ENCODE measurements at places on chromosomes 1 and 21. TPM values are rescaled to one million over a fixed set of nuclear protein-coding genes. Genes with fewer than 3 reads are reported as not detected.

The OR2T33 gene
- total RNA-seq: not detected

The FAM72D gene
- total RNA-seq: not detected

The LENEP gene
- 3.1 TPM for total RNA-seq

The SLC44A5 gene
- total RNA-seq: 3.0 TPM

The KCNK2 gene
- total RNA-seq: not detected

The TNFSF4 gene
- total RNA-seq: 3.9 TPM

The LCE3D gene
- total RNA-seq: not detected

The KLHL20 gene
- total RNA-seq: 41.0 TPM

The KIAA1614 gene
- 0.12 TPM for total RNA-seq

GRCh38 chr1:181423301-181423918 is 59.9 kb upstream of the CACNA1E start:
- no peaks in the 10 kb centered on the region for H3K36me3 ChIP-seq
- DNase-seq: peak; percentile 26
- H3K27me3 ChIP-seq: no peaks in the 10 kb centered on the region
- no peak overlapping the region for H3K4me3 ChIP-seq

DNA sequence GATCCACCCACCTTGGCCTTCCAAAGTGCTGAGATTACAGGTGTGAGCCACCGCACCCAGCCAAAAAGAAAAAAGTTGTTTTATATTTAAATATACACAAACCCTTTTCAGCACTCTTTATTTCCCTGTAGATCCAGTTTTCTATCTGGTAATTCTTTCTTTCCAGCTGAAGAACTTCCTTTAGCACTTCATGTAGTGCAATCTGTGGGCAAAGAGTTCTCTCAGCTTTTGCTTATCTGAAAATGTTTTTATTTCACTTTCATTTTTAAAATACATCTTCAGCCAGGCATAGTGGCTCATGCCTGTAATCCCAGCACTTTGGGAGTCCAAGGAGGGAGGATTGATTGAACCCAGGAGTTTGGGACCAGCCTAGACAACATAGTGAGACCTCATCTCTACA is 28.5 kb upstream of the HYI start:
- H3K4me3 ChIP-seq: no peak overlapping the region

DNA sequence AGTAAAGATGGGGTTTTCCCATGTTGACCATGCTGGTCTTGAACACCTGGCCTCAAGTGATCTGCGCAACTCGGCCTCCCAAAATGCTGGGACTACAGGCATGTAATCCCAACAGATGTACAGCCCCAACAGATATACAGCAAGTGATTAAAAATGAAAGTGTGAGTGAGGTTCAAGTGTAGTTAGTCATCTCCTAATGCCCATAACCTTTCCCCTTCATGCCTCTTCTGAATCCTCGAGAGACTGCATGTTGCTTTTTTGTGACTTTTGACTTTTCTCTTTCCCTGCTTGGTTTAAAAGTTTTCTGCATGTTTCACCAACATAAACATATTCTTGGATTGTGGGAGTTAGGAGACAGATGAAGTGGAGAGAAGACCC is 31.2 kb downstream of the KCNK2 start:
- no peak overlapping the region for H3K4me3 ChIP-seq
- no peak overlapping the region for H3K27ac ChIP-seq
- DNase-seq: no peak
- H3K36me3 ChIP-seq: no peaks in the 10 kb centered on the region
- H3K27me3 ChIP-seq: no peaks in the 10 kb centered on the region

- no peak overlapping the region for H3K27ac ChIP-seq
- H3K27me3 ChIP-seq: no peaks in the 10 kb centered on the region
- peaks cover 11% of the 10 kb centered on the region for H3K4me1 ChIP-seq
- no peak overlapping the region for H3K4me3 ChIP-seq
- H3K36me3 ChIP-seq: no peaks in the 10 kb centered on the region
- DNase-seq: no peak
These were observed 9.7 kb upstream of the RUNX3 start for GRCh38 chr1:24939675-24940193.

- no peak overlapping the region for H3K4me3 ChIP-seq
- H3K36me3 ChIP-seq: no peaks in the 10 kb centered on the region
- H3K27me3 ChIP-seq: no peaks in the 10 kb centered on the region
- no peak for DNase-seq
These were observed 29.8 kb upstream of the PADI2 start for GRCh38 chr1:17148950-17149608.

GRCh38 chr1:3002349-3003038 is 18.8 kb upstream of the ACTRT2 start:
- H3K36me3 ChIP-seq: no peaks in the 10 kb centered on the region
- no peaks in the 10 kb centered on the region for H3K4me1 ChIP-seq
- no peak for DNase-seq
- no peaks in the 10 kb centered on the region for H3K27me3 ChIP-seq
- no peak overlapping the region for H3K27ac ChIP-seq
- H3K4me3 ChIP-seq: no peak overlapping the region

DNA sequence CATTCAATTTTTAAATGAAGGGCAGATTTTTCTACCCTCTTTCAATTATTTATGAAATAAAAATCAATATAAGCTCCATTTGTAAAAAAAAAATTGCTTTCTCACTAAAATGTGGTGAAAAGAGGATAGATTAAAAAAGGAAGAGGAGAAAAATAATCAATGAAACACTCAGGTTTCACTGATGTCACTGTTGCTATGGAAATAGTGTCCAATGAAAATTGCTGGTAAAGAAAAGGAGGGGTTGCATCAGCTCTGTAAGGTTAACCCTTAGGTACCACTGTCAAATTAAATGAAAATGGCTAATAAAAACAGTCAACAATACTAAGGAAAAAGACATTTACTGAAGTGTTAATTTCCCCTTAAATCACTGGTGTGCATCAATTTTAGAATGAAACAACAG is 91.6 kb upstream of the TTC39A start:
- no peaks in the 10 kb centered on the region for H3K4me1 ChIP-seq
- no peaks in the 10 kb centered on the region for H3K27me3 ChIP-seq
- no peak overlapping the region for H3K4me3 ChIP-seq
- H3K36me3 ChIP-seq: no peaks in the 10 kb centered on the region

GRCh38 chr1:54600947-54601721 is 22.2 kb downstream of the FAM151A start:
- no peak overlapping the region for H3K4me3 ChIP-seq
- no peaks in the 10 kb centered on the region for H3K36me3 ChIP-seq
- no peaks in the 10 kb centered on the region for H3K27me3 ChIP-seq
- no peak overlapping the region for H3K27ac ChIP-seq
- H3K4me1 ChIP-seq: peaks cover 14% of the 10 kb centered on the region
- no peak for DNase-seq

GRCh38 chr21:36065497-36066036 is 4.3 kb upstream of the CBR1 start:
- DNase-seq: no peak
- no peaks in the 10 kb centered on the region for H3K36me3 ChIP-seq
- H3K27me3 ChIP-seq: no peaks in the 10 kb centered on the region
- H3K4me1 ChIP-seq: peaks cover 20% of the 10 kb centered on the region
- no peak overlapping the region for H3K4me3 ChIP-seq

- no peaks in the 10 kb centered on the region for H3K4me1 ChIP-seq
- H3K4me3 ChIP-seq: no peak overlapping the region
These were observed 8.1 kb upstream of the MAP1LC3C start for GRCh38 chr1:242006976-242007375.

GRCh38 chr1:23563755-23564374 is 4.6 kb upstream of the ID3 start:
- no peak overlapping the region for H3K4me3 ChIP-seq
- peaks cover 3% of the 10 kb centered on the region for H3K27me3 ChIP-seq
- no peak for DNase-seq
- no peaks in the 10 kb centered on the region for H3K36me3 ChIP-seq
- H3K4me1 ChIP-seq: peaks cover 28% of the 10 kb centered on the region

DNA sequence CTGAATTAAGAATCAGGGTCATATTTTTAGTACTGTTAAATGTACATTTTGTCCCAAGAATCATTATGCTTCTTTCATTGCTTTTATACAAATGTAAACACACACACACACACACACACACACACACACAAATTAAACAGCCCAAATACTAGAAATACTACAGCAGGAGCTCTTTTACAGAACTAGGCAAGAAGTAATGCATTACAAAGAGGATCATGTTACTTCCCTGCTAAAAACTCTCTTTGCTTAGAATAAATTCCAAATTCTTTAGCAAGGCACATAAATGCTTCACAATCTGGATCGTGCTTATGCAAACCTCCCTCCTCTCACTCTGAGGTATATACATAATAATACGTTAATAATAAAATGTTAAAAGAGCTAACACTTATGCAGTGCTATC is 720.4 kb upstream of the ADGRL4 start:
- H3K36me3 ChIP-seq: no peaks in the 10 kb centered on the region
- no peak for DNase-seq
- H3K27ac ChIP-seq: no peak overlapping the region
- H3K27me3 ChIP-seq: no peaks in the 10 kb centered on the region
- no peak overlapping the region for H3K4me3 ChIP-seq

GRCh38 chr21:36079671-36080070 is 9.8 kb downstream of the CBR1 start:
- no peaks in the 10 kb centered on the region for H3K36me3 ChIP-seq
- no peak overlapping the region for H3K4me3 ChIP-seq
- peaks cover 17% of the 10 kb centered on the region for H3K4me1 ChIP-seq

Measured in CD4-positive, alpha-beta memory T cell (primary cell).